Thoracic aorta (tissue), 2 donors: ENCODE measurements at places on chromosomes 1 and 21.

- DNase-seq = no peak
Observed at GRCh38 chr1:231715816-231716722, 89.5 kb downstream of the DISC1 start.

DNA sequence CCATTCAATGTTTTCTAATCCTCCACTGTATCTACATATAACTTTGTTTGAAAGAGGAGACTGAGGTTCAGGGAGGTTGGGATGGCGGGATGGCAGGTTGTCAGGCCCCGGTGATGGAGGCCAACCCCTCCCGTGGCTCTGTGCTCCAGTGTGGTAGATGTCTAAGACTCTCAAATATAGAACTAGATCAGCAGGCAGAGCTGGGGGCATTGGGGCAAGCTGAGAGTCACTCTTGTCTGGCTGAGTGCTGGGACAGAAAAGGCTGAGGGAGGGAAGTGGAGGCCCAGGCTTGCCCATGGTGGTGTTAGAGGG is 1.7 kb downstream of the IL6R start:
- no peak for DNase-seq

GRCh38 chr1:18643154-18644012 is 12.7 kb downstream of the PAX7 start:
- no peak for DNase-seq

DNA sequence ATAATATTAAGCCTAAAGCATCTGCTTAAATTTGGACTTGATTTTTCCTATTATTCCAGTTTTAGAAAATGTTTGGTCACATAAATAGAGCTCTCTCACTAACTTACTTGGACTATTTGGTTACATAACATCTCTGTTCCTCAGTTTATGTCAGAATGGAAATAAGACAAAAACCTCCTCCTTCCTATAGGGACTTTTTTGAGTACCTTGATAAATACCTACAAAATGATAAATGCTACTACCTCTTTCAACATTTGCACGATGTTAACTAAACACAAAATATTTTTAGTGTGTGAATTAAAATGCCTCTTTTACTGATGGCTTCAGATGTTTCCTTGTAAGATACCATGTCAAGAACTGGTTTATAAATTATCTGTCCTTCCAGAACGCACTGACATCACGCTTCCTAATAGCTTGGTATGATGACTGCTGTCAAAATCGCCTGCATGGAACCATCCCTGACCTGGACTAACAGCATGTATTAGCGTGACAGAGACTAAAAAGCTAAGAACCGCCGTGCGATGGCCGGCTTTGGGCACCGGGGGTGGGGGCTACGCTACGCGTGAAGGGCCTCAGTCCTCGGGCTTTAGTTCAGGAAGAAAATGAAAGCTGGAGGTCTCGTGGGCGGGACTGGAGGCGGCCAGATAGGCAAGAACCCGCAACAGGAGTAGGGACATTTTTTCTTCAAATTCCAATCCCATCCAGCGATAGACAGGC is 133.2 kb upstream of the BARHL2 start:
- no peak for DNase-seq

- no peak for DNase-seq
Observed at GRCh38 chr1:147089457-147089856, 82.8 kb downstream of the PRKAB2 start.

GRCh38 chr1:225849925-225850324 is 32.3 kb downstream of the TMEM63A start:
- no peak for DNase-seq

DNA sequence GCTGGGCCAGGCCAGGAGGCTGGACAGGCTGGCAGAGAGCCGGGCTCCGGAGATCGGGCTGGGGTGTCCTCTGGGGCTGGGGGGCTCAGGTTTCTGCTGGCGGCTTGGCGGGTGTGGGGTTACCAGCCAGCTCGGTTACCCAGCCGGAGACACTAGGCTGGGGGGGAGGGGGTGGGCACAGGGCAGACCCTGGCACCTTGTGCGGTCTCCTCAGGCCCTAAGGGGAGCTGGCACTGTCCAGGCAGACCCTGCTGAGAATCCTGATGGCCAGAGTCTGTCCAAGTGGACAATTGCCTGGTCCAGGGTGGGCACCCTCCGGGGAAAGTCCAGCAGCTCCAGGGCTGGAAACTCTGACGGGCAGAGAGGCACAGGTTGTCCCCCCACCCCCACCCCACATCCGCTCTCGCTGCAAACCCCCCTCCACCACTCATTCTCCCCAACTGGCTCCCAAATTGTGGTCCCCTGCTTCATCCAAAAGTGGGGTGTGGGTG is 6.7 kb downstream of the ZBTB7B start:
- DNase-seq = no peak

DNA sequence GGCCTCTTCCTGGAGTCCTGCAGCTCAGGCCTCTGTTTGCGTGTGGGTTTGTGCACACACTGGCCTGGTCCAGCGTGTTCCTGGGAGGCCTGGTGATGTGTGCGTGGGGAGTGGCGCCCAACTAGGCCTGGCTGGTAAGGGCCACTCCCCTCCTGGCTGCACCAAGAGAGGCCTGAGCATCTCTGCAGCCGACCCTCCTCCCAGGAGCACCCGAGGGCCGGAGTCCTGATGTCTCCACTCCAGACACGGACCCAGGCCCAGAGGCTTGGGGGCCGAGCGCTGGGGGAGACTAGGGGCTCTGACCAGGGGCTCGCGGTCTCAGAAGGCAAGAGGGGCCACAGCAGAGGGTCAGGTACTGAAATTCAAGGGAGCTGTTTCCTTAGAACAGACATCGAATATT is 33.3 kb downstream of the MORN1 start:
- no peak for DNase-seq

DNA sequence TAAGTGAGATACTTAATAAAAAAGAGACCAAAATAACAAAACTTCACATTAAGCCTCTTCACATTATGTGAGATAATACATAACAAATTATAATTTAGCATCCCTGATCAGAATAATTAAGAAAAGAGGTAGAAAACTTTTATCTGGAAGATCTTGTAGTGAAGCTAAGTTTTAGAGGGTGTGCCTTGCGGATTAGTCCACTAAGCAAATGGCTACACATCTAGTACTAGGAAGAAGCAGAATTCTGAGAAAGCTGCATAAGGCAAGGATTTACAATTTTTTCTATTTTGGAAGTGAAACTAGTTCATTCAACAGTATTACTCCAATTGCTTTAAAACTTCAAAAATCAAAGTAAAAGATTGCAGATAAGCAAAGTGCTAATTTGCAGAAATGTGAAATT is 3.5 kb downstream of the YOD1 start:
- no peak for DNase-seq

DNA sequence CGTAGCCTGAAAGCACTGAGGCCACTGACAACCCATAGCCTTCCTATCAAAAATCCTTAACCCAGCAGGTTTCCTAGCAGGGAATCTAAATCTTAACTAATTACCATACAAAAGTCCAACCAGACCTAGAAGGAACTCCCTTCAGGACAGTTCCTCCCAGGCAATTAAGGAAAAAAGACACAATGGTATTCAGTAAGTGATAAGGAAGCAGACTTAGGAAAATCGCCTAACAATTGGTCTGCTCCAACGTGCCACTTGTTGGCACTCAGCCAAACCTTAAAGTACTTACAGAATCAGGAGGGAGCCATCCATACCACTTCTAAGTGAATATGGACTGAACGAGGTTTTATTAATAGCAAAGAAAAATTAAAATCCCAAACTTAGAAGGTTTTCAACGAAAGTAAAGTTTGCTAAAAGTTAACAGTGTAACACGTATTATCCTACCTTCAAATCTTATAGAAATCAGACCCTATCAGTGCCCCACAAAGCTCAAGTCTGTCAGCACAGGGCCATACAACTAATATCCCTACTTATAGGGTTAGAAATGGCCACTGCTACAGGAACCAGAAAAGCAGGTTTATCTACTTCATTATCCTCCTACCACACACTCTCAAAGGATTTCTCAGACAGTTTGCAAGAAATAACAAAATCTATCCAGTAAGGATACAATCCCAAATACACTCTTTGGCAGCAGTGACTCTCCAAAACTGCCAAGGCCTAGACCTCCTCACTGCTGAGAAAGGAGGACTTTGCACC is 29.0 kb downstream of the SPATA6 start:
- no peak for DNase-seq
